ENCODE measurements at places on chromosomes 12 and 14. TPM values are rescaled to one million over a fixed set of nuclear protein-coding genes. Genes with fewer than 3 reads are reported as not detected.

Gene AMN1
- total RNA-seq = 17.8 TPM

Gene COX8C
- not detected for total RNA-seq

Gene OR10A7
- not detected for total RNA-seq

Gene GZMB
- total RNA-seq = 2.0 TPM

Gene ATP6V1D
- 84.4 TPM for total RNA-seq

Gene GPRC5D
- not detected for total RNA-seq

Gene MRPL51
- 87.7 TPM for total RNA-seq

Gene CCDC177
- not detected for total RNA-seq

Gene TSHR
- total RNA-seq = not detected

Gene ADAMTS20
- total RNA-seq = not detected

Gene TMEM52B
- total RNA-seq = 0.51 TPM

Gene BEGAIN
- total RNA-seq = 5.7 TPM

Gene LRRC9
- not detected for total RNA-seq

Gene PLEK2
- 2.1 TPM for total RNA-seq

Data from right atrium auricular region (tissue), 2 donors.